H4 (cell line): ENCODE measurements at places on chromosomes 3 and 15. TPM values are rescaled to one million over a fixed set of nuclear protein-coding genes. Genes with fewer than 3 reads are reported as not detected.

DNA sequence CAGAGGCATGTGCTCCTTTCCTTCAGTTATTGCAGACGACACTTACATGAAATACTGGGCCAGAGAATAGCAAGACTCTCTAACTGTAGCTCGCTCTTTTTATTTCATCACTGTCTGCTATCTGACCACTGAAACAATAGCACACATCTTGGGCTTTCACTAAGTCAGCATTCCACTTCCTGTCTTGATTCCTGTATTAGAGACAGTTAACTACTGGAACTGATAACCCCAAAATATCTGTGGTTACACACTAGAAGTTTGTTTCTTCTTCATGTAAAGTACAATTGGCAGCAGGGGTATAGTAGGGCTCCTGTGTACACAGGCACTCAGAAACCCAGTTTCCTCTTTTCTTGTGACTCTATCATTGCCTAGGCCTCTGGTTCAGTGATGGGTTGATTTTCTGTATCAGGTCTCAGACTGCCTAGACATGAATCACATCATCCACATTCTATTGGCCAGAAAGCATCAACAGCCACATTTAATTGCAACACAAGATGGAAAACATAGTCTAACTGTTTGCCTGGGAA, 230.2 kb upstream of the CD96 start:
- DNase-seq = no peak

- DNase-seq = no peak
These were observed 24.0 kb upstream of the AADAC start for GRCh38 chr3:151789853-151790463.

GRCh38 chr15:95175914-95176658, 944.7 kb downstream of the MCTP2 start:
- peak; percentile 24 for DNase-seq

DNA sequence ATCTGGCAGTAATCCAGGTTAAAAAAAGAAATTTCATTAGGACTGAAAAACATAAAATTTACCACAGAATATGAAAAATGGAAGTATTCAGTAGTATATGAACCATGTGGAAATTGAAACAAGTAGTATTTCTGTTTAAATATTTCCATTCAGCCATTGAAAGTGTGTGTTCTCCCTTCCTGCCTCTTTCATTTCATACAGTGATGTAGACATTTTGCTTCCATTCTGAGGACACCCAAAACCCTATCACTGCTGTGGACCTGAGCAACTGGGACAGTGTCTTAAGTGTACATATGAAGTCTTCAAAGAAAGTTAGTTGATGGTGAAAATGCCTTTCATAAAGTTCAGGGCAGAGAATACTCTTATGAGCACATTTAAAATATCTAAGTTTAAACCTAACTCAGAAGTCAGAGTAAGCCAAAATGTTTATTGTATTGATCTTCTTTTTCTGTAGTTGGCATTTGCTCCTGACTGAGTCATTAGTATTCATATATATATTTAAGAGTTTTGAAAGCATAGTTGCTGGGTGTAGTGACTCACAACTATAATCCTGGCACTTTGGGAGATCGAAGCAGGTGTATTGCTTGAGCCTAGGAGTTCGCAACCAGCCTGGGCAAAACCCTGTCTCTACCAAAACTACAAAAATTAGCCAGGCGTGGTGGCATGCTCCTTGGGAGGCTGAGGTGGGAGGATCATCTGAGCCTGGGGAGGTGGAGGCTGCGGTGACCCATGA, 198.8 kb downstream of the KLHL25 start:
- no peak for DNase-seq

- no peak for DNase-seq
These were observed 24.1 kb downstream of the PRR20G start for GRCh38 chr3:127263586-127264231.

TGM4 gene
- total RNA-seq = 1.2 TPM in 1 of 2 replicates, not detected in the other
